Smooth muscle cell of the umbilical artery (primary cell): ENCODE measurements at places on chromosomes 4 and X. TPM values are rescaled to one million over a fixed set of nuclear protein-coding genes. Genes with fewer than 3 reads are reported as not detected.

RAB39B gene
- total RNA-seq, result 0.69 and 1.5 TPM in 2 replicates

TLR7 gene
- total RNA-seq, result not detected in 2 replicates

ADRA2C gene
- 0.89 and 2.6 TPM in 2 replicates for total RNA-seq

CT45A3 gene
- not detected in 2 replicates for total RNA-seq

WDR13 gene
- total RNA-seq, result 75.9 and 76.6 TPM in 2 replicates

HTR2C gene
- total RNA-seq, result not detected in 2 replicates

IGSF1 gene
- total RNA-seq, result 0.14 TPM in 1 of 2 replicates, not detected in the other

LUZP4 gene
- total RNA-seq, result not detected in 2 replicates

IL1RAPL1 gene
- total RNA-seq, result 0.89 and 9.0 TPM in 2 replicates
